ENCODE measurements at places on chromosomes 4 and X.

DNA sequence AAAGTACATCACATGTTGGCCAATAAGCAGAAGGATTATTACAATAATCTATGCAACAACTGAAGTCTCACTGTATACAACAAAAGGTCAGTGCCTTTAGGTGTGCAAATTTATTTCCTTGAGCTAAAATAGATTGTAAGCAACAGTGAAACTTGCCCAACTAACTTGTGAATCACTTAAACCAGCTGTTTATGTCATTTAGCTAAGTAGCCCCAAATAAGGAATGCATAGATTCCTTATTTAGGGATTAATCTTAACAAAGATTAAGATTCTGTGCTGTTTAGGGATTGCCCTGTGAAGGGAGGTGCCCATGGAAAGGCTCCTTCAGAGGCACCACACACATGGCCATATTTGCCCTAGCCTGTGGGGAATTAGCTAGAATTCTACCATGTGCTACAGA is 168.6 kb downstream of the MAML3 start:
- DNase-seq, result no peak

- DNase-seq, result no peak
Observed at GRCh38 chr4:1403177-1403583, 3.1 kb downstream of the NKX1-1 start.

- no peak for DNase-seq
Observed at GRCh38 chr4:47383829-47384427, 79.6 kb downstream of the COMMD8 start.

GRCh38 chrX:9919632-9920172 is 47.5 kb upstream of the CLDN34 start:
- DNase-seq, result no peak

GRCh38 chrX:148784137-148784536 is 283.7 kb downstream of the AFF2 start:
- no peak for DNase-seq

DNA sequence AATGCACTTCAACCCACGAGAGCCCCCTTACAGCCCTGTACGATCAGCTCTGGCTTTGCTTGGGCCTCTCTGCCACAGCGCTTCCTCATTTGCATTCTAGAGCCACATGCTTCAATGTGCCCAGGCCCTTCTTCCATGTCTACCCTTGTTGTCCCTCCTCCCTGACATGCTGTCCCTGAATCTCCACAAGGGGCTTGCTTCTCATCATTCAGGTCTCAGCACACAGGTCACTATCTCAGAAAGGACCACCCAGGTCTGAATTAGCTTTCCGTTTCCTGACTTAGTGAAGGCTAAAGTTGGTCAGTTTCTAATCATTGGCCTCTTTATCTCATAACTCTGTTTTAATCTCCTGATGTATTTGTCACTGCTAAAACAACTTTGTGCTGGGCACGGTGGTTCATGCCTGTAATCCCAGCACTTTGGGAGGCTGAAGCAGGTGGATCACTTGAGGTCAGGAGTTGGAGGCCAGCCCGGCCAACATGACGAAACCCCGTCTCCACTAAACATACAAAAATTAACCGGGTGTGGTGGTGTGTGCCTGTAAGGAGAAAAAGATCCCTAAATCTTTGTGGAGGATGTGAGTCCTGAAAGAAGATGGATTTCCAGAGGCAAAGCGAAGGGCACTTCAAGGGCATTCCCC is 17.9 kb upstream of the SLC34A2 start:
- DNase-seq, result no peak

GRCh38 chr4:155960522-155960921 is 6.9 kb upstream of the CTSO start:
- no peak for DNase-seq

DNA sequence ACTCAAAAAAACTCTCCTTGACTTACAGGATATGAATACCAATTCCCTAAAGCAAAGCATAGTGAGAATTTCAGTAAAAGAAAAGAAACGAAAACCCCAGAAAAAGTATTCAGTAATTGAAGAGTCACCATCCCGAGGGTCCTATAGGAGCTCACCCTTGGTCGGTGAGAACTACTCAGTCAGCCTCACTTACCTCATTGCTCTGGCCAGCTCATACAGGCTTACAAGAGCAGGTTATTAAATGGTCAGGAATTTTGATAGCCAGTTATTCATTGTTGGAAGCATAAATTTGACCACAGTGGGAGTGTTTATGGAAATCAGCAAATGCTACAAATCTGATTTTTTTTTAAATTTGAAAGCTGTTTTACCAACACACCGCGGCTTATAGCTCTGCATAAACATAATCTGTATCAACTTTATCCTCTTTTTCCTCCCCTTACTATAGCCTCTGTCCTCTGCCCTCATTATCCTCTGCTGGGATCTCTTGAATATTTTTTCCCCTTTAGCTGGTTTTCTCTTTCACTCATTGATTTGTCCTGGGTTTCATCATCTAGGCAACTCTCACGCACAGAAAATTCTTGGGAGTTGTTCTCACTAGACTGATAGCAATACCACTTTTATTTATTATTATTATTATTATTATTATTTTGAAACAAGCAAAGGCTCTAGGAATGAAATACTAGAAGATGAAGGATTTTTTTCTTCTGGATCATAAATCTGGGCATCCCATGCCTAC is 11.0 kb upstream of the CXCL2 start:
- DNase-seq, result no peak

DNA sequence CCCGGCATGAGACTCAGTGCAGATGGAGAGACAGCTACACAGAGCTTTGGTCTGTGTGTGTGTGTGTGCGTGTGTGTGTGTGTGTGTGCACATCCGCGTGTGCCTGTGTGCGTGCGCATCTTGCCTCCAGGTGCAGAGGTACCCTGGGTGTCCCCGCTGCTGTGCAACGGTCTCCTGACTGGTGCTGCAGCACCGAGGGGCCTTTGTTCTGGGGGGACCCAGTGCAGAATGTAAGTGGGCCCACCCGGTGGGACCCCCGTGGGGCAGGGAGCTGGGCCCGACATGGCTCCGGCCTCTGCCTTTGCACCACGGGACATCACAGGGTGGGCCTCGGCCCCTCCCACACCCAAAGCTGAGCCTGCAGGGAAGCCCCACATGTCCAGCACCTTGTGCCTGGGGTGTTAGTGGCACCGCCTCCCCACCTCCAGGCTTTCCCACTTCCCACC is 14.3 kb downstream of the FGFR3 start:
- no peak for DNase-seq

DNA sequence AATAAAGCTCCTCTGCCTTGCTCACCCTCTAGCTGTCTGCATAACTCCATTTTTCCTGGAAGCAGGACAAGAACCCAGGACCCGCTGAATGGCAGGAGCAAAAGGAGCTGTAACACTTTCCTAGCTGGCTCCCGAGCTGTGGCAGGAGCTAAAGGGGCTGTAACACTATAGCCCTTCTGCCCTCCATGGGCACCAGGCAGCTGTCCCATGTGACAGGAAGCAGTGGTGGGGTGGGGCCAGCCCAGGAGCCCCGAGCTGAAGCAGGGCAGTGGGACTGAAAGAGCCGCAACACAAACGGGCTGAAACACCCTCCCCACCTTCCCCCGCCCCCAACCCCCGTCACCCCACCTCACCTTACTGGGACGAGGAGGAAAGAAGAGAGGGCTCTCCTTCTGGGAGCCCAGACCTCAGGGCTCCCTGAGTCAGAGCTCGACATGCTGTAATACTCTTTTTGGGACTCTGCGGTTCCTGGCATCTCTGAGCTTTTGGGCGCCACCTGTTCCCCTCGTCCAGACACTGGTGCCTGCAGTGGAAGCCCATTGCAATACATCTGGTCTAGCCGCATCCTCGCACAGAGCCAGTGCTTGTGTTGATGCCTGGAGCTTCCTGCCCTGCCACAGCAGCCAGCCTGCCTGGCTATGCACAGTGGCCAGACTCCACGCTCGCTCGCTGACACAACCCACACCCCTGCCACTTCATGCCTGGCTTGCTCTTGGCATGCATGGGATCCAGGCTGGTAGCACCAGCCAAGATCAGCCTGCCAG is 39.4 kb downstream of the PPM1K start:
- DNase-seq, result no peak

- DNase-seq, result no peak
Observed at GRCh38 chr4:177267911-177268310, 41.8 kb upstream of the NEIL3 start.

DNA sequence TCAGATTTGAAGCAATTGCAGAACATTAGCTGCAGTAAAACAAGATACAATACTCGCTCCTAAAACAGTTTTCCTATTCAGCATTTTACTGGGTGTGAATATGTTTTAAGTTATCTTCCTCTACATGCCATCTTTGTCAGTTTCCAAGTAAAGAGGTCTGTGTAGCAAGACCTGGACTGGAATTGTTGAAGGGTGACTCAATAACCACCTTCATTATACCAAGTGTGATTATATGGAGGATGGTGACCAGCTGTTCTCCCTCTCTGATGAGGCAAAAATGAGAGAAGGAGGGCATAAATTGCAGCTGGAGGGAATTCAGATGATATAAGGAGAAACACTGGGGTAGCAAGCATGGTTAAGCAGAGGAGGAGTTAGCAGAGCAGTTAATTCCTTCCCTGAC is 922.1 kb upstream of the SLIT2 start:
- no peak for DNase-seq

GRCh38 chr4:87260477-87260876 is 40.1 kb upstream of the KLHL8 start:
- DNase-seq, result no peak

DNA sequence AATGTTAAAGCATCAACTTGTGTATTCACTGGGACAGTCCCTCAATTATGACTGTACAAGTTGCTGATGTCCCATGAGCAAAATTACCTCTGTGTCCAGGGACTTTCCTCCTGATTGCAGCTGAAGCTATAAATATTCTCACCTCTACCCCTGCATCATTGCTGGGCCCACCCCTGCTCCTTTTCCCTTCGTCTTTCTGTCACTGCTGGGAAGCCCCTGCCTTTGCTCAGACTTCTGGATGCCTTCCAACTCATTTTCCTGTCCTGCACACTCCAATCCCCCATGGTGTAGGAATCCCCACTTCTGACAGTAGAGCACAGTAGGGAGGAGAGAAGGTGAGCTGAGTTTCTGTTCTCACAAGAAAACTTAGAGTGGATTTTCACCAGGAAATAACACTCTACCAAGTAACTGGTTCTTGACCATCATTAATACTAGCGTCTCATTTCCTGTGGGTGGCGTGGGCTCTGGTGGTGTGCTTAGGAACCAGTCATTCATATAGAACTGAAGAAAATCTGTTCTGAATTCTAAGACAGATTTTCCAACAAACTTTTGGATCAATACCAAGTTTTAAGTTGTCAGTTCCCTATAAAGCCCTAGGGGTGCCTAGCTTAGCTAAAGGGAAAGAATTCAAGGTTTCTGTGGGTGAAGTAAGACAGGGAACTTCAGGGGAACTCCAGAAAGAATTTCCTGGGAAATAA is 136.2 kb upstream of the MED14 start:
- DNase-seq, result no peak

GRCh38 chr4:48831532-48832030 is 693 bp downstream of the OCIAD1 start:
- DNase-seq, result no peak

DNA sequence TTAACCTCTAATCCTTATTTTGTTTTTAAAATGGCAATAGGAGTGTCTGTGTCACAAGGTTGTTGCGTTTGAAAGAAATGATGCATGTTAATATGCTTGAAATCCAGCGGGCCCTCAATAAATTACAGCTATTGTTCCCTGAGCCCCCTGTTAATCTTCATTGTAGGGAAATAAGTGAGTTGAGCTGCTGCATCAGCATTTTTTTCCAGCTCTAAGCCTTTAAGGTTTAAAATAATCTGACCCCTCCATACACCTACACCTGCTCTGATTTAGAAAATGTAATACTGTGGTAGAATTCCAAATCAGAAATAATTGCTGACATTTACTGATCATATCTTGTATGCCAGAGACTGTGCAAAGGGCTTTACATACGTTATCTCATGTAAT is 2.6 kb upstream of the MSMO1 start:
- no peak for DNase-seq

DNA sequence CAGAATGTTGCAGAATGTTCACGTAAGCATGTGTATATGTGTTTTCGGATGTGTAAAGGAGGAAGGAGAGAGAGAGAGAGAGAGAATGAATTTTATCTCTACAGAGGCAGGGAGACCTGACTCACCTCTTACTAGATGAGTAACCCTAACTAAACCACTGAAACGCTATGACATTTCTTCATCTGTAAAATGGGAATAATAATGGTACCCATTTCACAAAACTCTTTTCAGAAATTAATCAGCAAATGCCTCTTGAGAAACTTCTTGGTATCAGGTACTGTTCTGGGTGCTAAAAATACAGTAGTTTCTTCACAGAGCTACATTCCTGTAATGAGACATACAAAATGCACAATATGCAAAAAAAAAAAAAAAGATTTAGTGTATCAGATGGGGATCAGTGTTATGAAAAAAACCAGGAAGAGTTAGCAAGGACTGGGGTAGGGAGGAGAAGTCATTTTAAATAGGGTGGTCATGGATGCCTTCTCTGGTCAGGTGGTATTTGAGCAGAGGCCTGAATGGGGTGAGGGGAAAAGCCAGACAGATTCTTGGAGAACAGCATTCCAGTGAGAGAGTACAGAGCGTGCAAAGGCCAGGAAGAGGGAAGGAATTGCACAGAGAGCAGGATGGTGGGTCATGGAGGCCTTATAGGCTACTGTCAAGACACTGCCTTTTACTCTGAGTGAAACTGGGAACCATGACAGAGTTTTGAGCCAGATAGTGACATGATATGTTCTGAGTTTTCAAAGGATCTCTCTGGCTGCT is 84.9 kb upstream of the SPANXB1 start:
- DNase-seq, result no peak

- no peak for DNase-seq
Observed at GRCh38 chrX:133570549-133570948, 155.3 kb upstream of the GPC4 start.

- no peak for DNase-seq
Observed at GRCh38 chr4:913280-913618, 18.9 kb downstream of the GAK start.

GRCh38 chr4:121977251-121978171 is 25.7 kb upstream of the TRPC3 start:
- no peak for DNase-seq

GRCh38 chr4:83552924-83553323 is 17.0 kb downstream of the GPAT3 start:
- no peak for DNase-seq

- no peak for DNase-seq
Observed at GRCh38 chrX:119991005-119991787, 47.6 kb upstream of the NKAP start.

DNA sequence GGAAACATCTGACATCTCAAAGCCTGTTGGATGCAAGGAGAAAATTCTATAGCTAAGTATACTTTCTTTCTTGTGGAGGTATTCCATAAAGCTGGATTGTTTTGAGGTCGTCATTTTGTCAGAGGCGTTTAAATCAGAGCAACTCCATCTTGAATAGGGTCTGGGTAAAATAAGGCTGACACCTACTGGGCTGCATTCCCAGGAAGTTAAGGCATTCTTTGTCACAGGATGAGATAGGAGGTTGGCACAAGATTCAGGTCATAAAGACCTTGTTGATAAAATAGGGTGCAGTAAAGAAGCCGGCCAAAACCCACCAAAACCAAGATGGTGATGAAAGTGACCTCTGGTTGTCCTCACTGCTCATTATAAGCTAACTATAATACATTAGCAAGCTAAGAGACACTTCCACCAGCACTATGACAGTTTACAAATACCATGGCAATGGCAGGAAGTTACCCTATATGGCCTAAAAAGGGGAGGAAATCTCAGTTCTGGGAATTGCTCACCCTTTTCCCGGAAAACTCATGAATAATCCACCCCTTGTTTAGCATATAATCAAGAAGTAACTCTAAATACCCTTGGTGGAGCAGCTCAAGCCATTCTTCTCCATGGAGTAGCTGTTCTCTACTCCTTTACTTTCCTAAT is 11.9 kb downstream of the HSD17B13 start:
- DNase-seq, result no peak

- no peak for DNase-seq
Observed at GRCh38 chr4:185742766-185743165, 69.2 kb downstream of the SORBS2 start.

GRCh38 chrX:88883200-88883599 is 136.2 kb downstream of the CPXCR1 start:
- DNase-seq, result no peak

Measured in activated T-cell treated with anti-CD3 and anti-CD28 coated beads for 4 hours (primary cell).